ENCODE measurements at places on chromosomes 13 and 19.

GRCh38 chr19:16416991-16417390 is 54.8 kb downstream of the EPS15L1 start:
- DNase-seq: no peak

GRCh38 chr13:100534147-100534843 is 54.3 kb downstream of the GGACT start:
- DNase-seq: no peak

DNA sequence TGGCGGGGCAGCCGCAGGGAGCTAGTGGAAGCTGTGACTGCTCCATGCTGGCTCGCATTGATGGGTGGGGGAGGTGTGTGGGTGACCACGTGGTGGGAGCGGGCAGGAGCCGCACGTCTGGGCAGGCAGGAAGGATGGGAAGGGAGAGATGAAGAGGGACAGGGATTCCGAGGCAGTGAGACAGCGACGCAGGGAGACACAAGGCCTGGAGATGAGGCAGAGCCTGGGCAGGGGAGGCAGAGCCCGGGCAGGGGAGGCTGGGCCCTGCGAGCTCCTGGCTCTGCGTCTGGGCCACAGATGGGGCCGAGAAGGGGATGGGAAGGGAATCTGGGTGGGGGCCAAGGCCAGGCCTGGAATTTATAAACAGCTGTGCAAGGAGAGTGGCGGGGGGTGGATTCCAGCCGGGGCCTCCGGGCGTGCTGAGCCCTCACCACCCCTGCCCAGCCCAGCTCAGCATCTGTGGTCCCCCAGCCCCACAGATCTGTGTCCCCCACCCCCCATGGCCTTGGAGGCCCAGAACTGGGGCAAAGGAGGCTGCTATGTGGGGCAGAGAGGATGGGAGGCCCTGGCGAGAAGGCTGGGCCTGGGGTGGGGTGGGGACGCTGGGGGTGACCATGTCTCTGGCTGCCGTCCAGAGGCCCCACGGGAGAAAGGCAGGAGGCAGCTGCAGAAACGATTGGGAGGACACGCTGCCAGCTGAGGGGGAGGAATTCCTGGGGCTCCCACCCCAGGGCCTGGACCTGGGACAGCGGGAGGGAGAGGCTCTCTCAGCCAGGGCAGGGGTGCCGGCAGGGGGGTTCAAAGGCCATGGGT is 6.0 kb downstream of the EHD2 start:
- DNase-seq: no peak

- DNase-seq: no peak
Measured at GRCh38 chr19:8373867-8374813, 10.2 kb downstream of the ANGPTL4 start.

DNA sequence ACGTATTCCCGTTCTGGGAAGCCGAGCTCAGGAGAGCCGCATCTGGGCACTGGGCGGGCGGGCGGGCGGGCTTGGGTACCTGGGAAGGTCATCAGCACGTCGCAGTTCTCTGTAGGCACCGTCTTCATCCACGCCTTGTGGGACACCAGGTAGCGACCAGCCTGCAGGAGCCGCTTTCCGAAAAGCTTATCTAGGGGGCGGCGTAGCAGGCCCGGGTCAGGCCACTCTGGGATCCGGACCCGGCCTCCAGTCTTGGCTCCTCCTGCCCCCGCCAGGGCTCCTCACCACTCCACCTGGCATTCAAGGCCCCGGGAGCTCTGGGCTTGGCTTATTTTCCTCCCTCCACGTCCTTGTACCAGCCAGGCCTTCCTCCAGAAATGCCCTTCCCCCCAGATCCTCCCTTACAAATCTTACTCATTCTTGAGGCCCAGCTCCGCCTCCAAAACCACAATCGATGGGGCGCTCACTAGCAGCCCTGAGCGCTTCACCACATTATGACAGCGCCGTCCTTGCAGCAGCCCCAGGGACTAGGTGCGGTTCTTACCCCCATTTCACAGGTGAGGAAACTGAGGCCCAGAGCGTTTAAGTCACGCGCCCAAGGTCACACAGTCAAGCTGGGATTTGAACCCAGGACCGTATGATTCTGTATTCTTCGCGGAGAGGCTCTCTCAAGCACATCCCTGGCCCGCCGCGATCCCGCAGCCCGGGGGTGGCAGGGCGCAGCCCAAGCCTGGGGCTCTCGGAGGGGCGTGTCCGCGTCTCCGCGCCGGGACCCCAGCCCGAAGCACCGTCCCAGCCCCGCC is 843 bp downstream of the ANO8 start:
- no peak for DNase-seq

DNA sequence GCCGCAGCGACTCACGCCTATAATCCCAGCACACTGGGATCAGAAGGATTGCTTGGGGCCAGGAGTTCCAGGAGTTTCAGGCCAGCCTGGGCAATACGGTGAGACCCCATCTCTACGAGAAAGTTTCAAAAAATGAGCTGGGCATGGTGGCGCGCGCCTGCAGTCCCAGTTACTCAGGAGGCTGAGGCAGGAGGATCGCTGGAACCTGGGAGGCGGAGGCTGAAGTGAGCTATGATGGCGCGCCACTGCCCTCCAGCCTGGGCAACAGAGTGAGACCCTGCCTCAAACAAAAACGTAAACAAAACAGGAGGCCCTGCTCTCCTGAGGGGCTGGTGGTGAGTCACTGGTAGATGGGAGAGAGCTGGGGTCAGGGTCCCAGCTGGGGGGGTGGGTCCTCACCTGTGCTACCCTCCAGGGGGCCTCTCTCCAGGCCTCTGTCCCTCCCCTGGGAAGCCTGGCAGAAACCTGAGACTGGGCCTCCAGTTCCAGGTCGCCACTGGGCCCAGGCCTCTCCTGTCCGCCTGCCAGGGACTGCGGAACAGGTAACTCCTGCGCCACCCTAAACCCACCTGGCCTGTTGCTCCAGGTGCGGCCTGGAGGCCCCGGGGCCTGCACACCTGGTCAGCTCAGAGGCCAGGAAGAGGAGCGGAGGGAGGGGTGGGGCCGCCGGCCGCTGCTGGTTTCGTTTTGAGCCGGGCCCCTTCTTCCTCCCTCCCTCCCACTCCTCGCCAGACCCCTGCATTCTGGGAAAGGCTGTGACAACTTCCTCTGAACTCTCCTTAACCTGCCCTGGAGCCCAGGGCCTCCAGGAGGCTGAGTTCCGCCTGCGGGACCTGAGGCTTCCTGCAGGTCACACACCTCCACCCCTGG is 17.2 kb upstream of the ZBTB7A start:
- DNase-seq: no peak

DNA sequence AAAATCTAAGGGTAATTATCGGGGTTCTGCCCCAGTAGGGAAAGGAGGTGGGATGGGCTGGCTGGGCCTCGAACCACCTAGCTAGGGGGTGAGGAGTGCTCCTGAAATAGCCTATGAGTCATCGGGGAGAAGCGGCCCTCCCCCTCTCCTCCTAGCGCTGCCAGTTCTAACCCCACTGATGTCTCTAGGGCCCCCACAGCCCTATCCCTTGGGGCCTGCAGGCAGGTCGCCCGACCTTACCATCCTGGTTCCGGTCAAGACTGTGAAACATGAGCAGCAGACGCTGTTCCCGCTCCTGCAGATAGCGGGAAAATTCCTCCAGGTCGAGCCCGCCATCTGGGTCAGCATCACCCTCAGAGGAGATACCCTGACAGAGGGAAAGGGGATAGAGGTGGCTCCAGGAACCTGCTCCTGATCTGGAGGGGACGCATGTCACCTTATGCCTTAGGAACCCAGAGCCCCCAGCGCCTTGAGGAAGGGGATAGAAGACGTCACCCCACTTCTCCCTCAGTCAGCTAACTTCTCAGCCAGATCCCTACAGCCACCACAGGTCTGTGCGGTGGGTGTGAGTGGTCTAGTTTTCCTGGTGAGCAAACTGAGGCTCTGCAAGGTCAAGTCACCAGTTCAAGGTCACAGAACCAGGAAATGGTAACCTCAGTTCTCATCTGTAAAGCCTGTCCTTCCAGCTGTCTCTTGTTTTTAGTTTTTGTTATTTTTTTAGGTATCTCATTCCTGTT is 1.5 kb downstream of the SLC25A23 start:
- DNase-seq: no peak

GRCh38 chr13:94322925-94323763 is 156.3 kb downstream of the DCT start:
- no peak for DNase-seq

DNA sequence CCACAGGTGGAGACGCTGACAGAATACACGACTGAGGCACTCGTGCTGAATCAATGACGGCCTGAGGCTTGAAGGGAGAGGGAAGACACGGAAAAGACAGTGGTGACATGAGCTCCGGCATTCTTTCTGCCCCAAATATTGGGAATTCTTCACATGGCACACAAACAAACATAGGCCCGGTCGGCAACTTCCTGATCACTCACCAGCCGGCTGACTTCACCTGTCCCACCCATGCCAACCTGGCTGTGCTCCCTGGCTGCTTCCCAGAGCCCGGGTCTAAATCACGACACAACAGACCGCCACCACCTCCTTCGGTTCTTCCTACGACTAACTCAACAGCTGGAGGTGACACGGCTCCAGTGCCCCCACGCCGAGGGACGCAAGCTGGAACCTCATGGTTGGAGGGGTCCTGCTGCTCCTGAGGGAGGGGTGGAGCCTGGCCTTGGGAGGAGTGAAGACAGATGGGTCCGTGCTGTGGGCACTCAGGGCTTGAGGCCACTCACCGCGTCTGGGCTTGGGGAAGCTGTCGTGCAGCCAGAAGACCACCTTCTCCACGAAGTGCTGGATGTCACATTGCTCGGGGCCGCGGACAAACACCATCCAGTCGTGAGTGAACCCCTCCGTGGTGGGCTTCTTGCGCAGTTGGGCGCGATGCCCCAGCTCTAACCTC is 9.6 kb downstream of the MLLT1 start:
- DNase-seq: no peak

DNA sequence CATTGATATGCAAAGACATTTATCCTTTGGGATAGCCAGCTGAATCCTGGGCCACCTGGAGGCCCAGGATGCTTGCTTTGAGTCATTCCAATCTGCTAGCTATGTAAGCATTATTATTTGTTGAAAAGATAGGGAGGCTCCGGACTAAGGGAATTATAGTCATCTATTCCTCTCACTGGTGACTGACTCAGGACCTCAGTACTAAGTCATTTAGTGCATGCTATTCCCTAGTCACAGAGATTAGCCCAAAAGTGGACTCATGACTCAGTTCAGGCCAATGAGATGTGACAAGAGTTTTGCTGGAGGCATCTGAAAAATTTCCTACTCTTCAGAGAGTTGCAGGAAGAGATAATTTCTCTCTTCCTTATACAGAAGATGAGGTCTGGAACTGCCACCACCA is 67.9 kb upstream of the ITM2B start:
- no peak for DNase-seq

DNA sequence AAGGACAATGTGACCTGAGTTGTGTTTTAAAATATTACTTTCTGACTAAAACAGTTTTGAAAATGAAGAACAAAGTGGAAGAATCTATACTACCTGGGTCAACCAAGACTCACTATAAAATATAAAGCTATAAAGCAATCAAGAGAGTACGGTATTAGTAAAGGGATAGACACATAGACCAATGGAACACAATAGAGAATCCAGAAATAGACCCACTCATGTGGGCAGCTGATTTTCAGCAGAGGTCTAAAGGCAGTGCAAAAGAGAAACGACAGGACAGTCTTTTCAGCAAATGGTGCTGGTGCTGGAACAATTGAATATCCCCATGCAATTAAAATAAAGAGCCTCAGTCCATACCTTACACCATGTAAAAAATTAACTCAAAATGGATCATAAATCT is 224.7 kb downstream of the RGCC start:
- DNase-seq: no peak

- no peak for DNase-seq
Measured at GRCh38 chr19:48793271-48793670, 17.6 kb downstream of the BCAT2 start.

- DNase-seq: no peak
Measured at GRCh38 chr19:41500443-41500842, 57.5 kb downstream of the ERICH4 start.

- no peak for DNase-seq
Measured at GRCh38 chr19:6802336-6803035, 30.0 kb downstream of the VAV1 start.

- no peak for DNase-seq
Measured at GRCh38 chr19:14371301-14371821, 9.9 kb upstream of the ADGRE5 start.

- no peak for DNase-seq
Measured at GRCh38 chr13:109945206-109945960, 159.0 kb upstream of the IRS2 start.

DNA sequence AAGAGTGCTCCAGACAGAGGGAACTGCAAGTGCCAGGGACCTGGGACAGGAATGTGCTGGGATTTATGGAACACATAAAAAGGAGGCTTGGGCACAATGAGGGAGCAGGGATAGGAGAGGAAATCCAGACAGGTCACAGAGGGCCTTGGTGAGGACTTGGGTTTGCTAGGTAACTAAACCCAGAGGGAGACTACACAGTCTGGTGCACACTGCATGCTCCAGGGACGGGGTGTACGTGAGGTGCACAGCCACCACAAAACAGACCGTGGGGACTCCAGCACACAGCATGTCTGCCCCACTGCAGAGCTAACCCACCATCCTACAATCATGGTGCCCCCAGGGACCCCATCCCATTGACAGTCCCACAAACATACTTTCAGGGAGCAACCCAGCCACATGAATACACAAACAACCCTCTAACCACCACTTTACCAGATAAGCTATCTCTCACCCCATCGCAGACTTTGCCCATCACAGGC is 5.5 kb upstream of the ZFP36 start:
- DNase-seq: no peak
